ENCODE measurements at places on chromosomes 16 and 17. TPM values are rescaled to one million over a fixed set of nuclear protein-coding genes. Genes with fewer than 3 reads are reported as not detected.

The TRPV2 gene
- 9.3 TPM for total RNA-seq

The CHST4 gene
- total RNA-seq: 14.3 TPM

The LGALS9B gene
- not detected for total RNA-seq

The PPY gene
- total RNA-seq: not detected

The NPIPB8 gene
- total RNA-seq: not detected

The CCL8 gene
- not detected for total RNA-seq

The NOD2 gene
- total RNA-seq: 0.61 TPM

The KIF22 gene
- total RNA-seq: 15.0 TPM

The C16orf95 gene
- 2.0 TPM for total RNA-seq

The TBC1D3G gene
- total RNA-seq: not detected

The TVP23A gene
- not detected for total RNA-seq

- DNase-seq: peak; percentile 55
Observed at GRCh38 chr16:53372992-53373871, 61.0 kb upstream of the RBL2 start.

- no peak for DNase-seq
Observed at GRCh38 chr16:14164916-14165662, 94.0 kb downstream of the MRTFB start.

- no peak for DNase-seq
Observed at GRCh38 chr16:75065149-75065505, 51.5 kb downstream of the LDHD start.

- DNase-seq: no peak
Observed at GRCh38 chr17:78322327-78322857, 37.5 kb downstream of the SOCS3 start.

GRCh38 chr16:77402118-77402517, 32.7 kb downstream of the ADAMTS18 start:
- no peak for DNase-seq

DNA sequence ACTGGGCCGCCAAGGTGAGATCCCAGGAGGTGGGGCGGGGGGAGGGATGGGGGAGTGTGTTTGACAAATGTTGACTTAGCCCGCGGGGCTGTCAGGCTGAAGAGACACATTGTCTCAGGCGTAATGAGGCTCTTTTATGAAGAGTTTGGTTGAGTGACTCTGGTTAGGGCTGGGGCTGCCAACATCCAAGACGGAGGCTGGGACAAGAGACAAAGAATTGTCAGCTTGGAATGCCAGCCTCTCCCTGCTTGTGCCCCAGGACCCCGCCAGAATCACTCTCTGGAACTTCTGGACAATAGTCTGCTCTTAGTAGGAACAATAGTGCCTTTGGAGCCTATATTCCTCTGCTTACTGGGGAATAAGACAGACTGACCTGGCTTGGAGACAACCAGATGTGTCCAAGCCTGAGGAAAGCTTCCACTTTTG, 24.0 kb downstream of the PCTP start:
- DNase-seq: no peak

DNA sequence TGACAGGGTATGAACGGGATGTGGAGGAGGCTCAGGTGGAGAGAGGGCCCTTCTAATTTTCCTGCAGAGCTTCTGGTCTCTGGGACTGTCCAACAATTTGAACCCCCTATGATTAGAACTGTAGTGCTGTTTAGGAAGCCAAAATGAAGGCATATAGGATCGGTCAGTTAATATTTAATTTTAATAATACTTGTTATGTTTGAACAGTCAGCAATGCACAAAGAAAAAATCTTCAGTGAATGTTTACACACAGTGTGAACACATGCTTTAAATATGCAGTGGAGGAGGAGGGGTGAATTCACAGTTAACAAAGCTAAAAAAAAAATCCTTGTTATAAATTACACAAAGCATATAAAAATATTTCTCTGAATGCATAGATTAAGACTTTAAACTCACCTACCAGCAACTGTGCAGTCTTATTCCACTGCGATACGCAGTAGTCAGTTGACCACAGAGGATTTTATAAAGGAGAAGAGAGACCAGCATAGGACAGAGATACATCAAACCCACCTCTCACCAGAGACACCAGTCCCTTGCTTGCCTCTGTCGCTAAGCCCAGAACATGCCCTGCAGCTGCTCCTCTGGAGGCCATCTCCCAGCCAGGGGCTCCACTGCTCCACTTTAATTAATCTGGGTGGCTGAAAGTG, 14.6 kb downstream of the ANKRD40 start:
- DNase-seq: no peak

DNA sequence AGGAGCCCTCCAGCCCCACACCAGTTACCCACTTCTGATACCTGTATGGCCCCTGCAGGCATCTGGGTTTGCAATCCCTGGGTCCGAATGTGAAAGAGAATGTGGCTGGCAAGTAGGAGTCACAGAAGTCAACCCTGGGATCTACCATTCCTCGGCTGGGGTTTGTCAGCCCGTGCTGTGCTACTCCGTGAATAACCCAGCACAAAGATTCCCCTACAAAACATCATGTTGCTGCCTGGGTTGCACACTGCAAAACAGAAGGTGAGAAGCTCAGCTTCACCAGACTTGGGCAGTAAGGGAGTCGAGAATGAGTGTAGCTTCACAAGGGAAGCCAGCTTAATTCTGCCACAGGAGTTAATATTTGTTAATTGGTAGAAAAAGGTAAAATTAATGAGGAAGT, 137.1 kb downstream of the ZFHX3 start:
- DNase-seq: no peak

DNA sequence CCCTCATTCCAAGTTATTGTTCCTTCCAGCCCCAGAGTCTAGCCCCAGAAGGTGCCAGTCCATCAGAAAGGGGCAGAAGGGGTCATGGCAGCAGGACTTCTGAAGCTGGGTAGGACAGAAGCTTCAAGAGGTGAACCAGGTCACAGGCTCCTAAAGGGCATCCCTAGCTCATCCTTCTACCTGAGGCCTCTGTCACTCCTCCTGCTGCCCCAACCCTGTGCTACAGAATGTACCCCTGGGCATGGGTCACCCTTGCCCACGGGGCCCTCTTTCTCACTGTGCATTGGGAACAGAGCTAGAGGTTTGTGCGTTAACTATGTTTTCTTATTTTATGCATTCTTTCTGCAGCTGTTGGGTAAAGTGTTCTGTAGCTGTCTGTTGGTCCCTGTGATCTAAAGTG, 46.5 kb downstream of the DNAH17 start:
- DNase-seq: no peak

- no peak for DNase-seq
Observed at GRCh38 chr16:73485880-73486279, 438.0 kb upstream of the ZFHX3 start.

GRCh38 chr16:2784358-2785100, 2.8 kb downstream of the PRSS33 start:
- no peak for DNase-seq

- no peak for DNase-seq
Observed at GRCh38 chr17:36885771-36886377, 51.4 kb upstream of the LHX1 start.

GRCh38 chr17:28470914-28471366, 2.5 kb upstream of the SLC13A2 start:
- DNase-seq: no peak

Measured in liver (tissue), 10 donors.